ENCODE measurements at places on chromosomes 5 and 9.
A peak's percentile ranks its signal among the peaks of the same experiment; 100 is the strongest.

DNA sequence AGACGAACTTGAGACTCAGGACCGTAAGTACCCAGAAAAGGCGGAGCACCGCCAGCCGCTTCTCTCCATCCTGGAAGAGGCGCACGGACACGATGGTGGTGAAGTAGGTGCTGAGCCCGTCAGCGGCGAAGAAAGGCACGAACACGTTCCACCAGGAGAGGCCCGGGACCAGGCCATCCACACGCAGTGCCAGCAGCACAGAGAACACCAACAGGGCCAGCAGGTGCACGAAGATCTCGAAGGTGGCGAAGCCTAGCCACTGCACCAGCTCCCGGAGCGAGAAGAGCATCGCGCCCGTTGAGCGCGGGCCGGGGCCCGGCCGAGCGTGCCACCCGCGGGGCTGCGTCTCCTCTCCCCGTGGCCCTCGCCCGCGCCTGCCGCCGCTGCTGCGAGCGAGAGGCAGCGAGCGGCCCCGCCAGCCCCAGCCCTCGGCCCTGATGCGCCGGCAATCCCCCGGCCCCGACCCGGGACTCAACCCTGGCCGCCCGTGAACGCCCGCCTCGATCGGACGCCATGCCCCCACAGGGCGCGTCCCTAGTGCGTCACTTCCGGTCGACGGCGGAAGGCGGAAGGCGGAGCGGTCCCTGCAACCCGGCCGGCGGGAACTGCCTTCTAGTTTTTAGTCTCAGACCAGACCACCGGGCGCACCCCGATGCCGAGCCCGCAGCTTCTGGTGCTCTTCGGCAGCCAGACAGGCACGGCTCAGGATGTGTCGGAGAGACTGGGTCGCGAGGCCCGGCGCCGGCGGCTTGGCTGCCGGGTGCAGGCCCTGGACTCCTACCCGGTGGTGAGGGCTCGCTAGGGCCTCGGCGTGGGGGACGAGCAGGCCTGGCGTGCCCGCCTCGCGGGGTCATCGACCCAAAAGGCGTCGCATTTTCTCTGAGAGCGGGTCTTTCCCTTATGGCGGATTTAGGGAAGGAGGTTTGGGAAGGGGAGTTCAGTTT, at the start of the genes NDOR1 and TMEM203:
NDOR1 (plus strand) TSS at position 575 of the 944 bp plus-strand sequence; CDS start at position 653, 78 bp downstream.
TMEM203 (minus strand) TSS at position 523 of the 944 bp plus-strand sequence; CDS start at position 289, 234 bp downstream.
- DNase-seq, result peak; percentile 61

DNA sequence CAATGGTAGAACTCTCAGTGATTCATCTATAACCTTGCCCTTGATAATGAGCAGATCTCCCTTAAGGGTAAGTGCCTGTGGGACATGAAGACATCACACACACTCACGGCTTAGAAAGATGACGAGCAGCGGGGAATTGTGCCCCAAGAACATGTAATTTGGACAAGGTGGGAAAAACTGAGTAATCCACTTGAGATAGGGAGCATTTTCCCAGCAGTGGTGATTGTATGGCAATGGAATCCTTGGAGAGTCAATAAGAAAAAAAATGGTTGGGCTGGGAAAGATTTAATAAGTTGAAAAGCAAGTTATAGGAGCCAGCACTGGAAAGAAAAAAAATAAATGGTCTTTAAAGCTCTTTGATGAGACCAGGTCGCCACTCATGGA, 193.1 kb downstream of the GLIS3 start:
- no peak for DNase-seq

GRCh38 chr5:6087576-6087975, 290.8 kb downstream of the MED10 start:
- DNase-seq, result no peak

DNA sequence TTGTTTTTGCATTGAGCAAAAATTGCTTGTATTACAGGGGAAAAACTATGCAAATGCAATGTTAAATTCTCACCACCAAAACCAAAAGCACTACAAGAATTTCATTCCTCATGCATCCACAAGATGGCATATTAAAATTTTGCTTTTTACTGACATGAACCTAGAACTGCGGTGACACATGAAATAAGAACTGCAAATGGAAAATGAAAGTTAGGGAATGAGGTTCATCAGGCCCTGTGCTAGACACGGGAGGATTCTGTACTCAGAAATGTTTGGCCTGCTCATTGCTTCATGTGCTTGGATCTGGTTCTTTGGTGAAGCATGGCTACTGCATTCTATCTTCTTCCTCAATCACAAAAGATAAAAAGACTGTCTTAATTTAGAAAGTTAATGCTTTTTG, 9.1 kb upstream of the RFK start:
- no peak for DNase-seq

DNA sequence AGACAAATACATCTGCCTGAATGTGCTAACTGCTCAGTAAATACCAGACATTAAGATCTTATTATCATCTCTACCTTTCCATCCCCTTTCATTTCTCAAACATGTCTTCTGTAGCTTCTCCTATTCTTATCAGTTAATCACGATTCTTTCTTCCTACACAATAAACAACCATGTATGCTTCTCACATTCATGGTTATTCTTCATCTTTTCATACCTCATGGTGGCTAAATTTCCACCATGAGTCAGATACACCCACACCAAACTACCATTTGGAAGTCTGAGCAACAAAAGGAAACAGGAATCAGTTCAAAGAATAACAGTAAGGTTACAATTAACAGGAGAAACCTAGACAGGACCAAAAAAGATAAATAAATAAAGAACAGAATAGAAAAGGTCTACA, 7.7 kb downstream of the ZNF622 start:
- no peak for DNase-seq

DNA sequence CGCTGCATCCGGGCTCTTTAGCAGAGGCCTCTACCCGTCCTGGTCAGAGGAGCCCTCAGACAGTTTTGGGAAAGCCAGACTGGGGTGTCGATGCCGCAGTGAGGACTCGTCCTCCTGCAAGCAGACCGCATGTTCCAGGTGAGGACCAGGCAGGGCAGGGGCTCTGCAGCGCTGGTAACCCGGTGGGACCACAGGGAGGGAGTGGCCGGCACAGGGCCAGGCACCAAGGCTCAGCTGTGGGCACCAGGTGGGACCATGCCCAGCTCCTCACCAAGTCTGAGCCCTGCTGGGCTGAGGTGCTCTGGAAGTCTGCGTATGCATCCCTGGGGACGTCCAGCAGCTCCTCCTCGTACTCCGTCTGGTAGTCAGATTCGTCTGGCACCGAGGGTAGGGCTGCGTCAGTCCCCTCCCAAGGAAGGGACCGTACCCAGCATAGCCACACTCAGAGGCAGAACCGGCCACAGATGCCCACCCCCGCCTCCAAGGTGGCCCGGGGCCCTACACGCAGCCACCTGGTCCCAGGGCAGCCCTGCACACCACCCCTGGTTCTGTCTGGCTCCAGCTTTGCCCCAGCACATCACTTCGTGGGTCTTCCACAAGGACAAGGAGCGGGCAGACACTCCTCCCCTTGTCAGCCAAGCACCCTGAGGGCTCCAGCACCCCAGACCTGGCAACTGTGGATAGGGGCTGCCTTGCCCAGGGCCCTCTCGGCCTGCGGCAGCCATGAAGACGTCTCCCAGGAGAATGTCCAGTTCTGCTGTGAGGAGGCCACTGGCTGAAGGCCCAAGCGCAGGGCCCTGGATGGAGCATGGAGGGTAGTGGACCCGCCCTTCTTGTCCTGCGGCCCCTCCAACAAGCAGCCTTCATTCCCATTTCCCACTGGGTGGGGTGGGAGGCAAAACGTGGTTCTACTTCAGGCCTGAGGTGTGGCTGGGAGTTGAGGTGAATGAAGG, 1.5 kb upstream of the NSMF start:
- no peak for DNase-seq

- no peak for DNase-seq
Observed at GRCh38 chr9:89536145-89536574, 38.2 kb upstream of the SEMA4D start.

GRCh38 chr9:129383561-129384490, 205.8 kb upstream of the IER5L start:
- no peak for DNase-seq

GRCh38 chr9:120395376-120395775, 184.6 kb downstream of the CDK5RAP2 start:
- DNase-seq, result no peak

- DNase-seq, result no peak
Observed at GRCh38 chr5:160744268-160745101, 107.5 kb downstream of the ATP10B start.

GRCh38 chr5:78295035-78295961, 800 bp upstream of the AP3B1 start:
- DNase-seq, result no peak

DNA sequence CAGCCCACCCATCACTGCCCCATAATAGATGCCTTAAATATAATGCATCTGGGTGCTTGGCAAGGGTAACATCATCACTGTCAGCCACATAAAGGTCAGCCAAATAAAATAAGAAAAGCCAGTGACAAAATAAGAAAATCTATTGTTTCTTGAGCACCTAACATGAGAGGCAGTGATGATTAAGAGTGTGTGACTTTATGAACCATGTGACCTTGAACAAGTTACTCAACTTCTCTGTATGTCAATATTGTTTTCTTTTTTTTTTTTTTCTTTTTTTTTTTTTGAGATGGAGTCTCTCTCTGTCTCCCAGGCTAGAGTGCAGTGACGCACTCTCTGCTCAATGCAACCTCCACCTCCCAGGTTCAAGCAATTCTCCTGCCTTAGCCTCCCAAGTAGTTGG, 98.7 kb downstream of the CDK5RAP2 start:
- DNase-seq, result no peak

- DNase-seq, result no peak
Observed at GRCh38 chr9:25964239-25964638, 286.0 kb upstream of the TUSC1 start.

- DNase-seq, result peak; percentile 14
Observed at GRCh38 chr5:124651663-124652513, 94.6 kb downstream of the ZNF608 start.

DNA sequence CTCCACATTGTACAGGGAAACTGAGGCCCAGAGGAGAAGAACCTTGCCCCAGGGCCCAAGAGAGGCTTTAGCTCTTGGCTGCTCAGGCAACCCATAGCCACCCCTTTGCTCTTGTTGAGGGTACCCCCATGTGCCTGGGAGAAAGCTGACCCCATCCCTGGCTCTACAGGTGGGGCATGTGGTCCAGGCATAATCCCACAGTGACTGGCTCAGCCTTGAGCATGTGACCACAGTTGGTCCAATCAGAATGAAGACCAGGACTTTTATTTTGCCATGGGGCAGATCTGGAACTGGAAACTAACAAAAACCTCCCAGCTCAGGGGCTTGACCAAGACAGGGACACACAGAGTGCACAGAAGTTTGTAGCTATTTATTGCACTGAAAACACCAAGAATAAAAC, 29.3 kb downstream of the SLC6A7 start:
- DNase-seq, result no peak

DNA sequence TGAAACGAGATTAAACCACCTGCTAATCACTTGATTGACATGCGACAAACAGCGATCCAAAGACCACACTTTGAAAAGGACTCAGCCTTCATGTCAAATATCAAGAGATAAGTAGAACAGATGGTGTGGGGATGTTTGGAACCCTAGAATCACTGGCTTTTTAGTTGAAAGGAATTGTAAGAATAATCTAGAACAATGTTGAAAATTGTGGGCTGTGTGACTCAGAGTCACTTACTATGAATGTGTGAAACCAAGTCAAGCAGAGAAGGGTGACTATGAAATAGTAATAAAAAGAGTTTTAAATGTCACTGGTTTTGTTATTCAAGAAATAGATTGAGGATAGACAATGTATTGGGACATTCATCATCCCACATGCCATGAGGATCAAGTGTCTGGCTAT, 14.1 kb upstream of the C1QTNF3 start:
- DNase-seq, result no peak

- no peak for DNase-seq
Observed at GRCh38 chr5:75384218-75384617, 47.2 kb downstream of the HMGCR start.

- no peak for DNase-seq
Observed at GRCh38 chr5:144864118-144864517, 693.4 kb downstream of the KCTD16 start.

GRCh38 chr5:76679231-76679630, 36.7 kb upstream of the F2R start:
- DNase-seq, result no peak

DNA sequence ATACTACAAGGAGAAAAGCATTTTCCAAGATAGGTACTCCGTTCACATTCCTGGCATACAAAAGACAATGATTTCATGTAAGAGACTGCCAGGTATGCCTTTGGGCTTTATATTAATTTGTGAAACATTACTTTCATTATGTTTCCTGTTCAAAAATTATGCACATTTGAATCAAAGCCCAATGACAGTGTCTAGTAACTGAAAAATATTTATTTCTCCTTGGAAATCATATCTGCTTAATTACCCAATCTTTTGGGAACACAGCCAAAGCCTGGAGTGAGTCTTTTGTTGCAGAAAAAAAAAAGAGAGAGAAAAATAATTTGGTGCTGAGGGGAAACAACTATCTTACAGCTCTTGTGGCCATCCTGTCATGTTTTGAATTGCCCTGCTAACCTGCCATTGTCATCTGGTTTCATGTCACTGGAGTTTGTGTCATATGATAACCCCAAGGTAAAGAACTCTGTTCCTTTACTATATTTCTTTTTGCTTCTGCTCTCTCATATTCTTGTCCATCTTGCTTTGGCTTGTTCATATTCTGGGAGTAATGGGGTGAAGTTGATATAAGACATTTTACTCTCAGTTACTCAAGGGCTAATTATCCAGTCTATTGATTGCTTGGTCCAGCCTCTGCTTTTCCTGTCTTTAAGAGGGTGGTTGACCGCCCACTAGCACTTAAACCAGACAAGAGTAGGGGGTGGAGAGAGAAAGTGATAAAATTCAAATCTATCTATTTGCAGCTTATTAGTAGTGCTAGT, 238.3 kb upstream of the NUDT12 start:
- no peak for DNase-seq

- no peak for DNase-seq
Observed at GRCh38 chr5:65882278-65882677, 44.1 kb upstream of the ERBIN start.

GRCh38 chr9:37949576-37949975, 45.6 kb upstream of the SLC25A51 start:
- no peak for DNase-seq

DNA sequence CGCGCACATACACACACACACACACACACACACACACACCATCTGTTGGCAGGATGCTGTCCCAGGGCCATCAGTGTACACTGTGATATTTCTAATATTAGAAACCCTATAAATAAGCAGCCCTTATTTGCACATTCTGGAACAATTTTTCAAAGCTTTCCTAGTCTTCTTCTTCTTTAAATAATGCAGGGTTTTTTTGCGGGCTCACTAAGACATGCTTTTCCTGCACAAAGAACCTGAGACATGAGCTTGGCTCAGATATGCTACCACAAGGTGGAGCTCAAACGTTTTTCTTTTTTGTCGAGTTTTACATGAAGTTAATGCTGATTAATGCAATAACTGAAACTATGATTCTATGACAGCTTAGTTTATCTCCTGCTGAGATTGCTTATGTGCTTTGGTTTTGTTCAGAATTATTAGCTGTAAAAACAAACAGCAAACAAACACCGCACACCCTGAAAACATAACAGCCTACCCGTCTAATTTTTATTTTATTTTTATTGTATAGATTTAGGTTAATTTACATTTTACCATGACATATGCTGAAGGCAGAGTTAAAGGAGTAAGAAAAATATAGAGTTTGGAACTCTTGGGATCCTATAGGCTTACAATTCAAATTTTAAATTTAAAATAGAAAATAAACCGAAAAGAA, 95.8 kb downstream of the ALDH1A1 start:
- DNase-seq, result no peak
